ENCODE measurements at places on chromosomes 7 and 10.
A peak's percentile ranks its signal among the peaks of the same experiment; 100 is the strongest.

- peaks cover 35% of the 10 kb centered on the region for H3K27me3 ChIP-seq
- H3K4me1 ChIP-seq = peaks cover 7% of the 10 kb centered on the region
- H3K27ac ChIP-seq = no peak overlapping the region
- no peak for DNase-seq
- H3K36me3 ChIP-seq = no peaks in the 10 kb centered on the region
Observed at GRCh38 chr7:70698219-70698832, 433.6 kb upstream of the GALNT17 start.

GRCh38 chr10:71842856-71843686 lies 8.0 kb downstream of the PSAP start:
- no peak for DNase-seq
- H3K4me3 ChIP-seq = no peak overlapping the region
- no peaks in the 10 kb centered on the region for H3K27me3 ChIP-seq
- H3K36me3 ChIP-seq = peaks cover 3% of the 10 kb centered on the region
- peaks cover 49% of the 10 kb centered on the region for H3K4me1 ChIP-seq

- peaks cover 4% of the 10 kb centered on the region for H3K36me3 ChIP-seq
- no peaks in the 10 kb centered on the region for H3K27me3 ChIP-seq
- H3K4me3 ChIP-seq = no peak overlapping the region
Observed at GRCh38 chr10:119367841-119368549, 160.6 kb downstream of the GRK5 start.

DNA sequence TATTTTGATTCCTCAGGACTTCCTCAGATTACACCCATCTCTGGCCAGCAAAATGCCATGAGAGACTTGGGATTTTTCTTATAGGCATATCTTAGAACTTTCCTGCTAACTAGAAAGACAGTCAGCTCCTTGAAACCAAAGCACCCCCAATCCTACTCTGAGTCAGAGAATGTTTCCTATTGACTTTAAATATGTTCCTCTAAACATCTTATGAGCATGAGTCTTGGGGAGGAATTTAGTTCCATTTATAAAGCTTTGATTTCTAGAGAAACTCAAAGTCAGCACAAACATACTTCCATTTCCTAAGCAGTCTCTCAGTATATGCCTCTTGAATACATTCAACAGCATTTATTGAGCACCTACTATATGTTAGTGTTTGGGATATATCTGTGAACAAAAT lies 128.5 kb downstream of the INHBA start:
- no peak overlapping the region for H3K4me3 ChIP-seq
- H3K4me1 ChIP-seq = no peaks in the 10 kb centered on the region
- DNase-seq = no peak
- no peaks in the 10 kb centered on the region for H3K27me3 ChIP-seq
- H3K27ac ChIP-seq = no peak overlapping the region

DNA sequence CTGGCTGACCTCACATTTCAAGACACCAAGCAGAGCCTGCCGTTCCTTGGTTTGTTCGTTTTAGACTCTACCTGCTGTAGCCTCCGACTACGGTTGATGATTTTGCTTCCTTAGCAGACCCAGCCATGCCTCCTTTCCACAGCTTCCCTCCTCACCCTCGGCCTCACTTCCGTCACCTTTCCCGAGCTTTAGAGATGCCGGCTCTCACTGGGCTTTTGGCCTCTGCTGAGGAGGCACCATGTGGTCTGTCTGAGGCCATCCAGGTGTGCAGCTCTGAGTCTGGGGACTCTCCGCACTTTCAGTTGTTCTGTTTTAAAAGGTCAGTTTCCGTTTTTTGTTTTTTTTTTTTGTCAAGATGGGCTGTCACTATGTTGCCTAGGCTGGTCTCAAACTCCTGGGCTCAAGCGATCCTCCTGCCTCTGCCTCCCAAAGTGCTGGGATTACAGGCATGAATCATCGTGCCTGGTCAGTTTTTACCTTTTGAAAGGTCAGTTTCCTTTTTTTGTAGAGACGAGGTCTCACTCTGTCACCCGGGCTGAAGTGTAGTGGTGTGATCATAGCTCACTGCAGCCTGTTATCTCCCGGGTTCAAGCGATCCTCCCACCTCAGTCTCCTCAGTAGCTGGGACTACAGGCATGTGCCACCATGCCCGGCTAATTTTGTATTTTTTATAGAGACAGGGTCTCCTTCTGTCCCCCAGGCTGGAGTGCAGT lies 11.7 kb downstream of the ORAI2 start:
- DNase-seq = no peak
- no peaks in the 10 kb centered on the region for H3K4me1 ChIP-seq
- H3K4me3 ChIP-seq = no peak overlapping the region
- H3K27me3 ChIP-seq = no peaks in the 10 kb centered on the region
- no peak overlapping the region for H3K27ac ChIP-seq

DNA sequence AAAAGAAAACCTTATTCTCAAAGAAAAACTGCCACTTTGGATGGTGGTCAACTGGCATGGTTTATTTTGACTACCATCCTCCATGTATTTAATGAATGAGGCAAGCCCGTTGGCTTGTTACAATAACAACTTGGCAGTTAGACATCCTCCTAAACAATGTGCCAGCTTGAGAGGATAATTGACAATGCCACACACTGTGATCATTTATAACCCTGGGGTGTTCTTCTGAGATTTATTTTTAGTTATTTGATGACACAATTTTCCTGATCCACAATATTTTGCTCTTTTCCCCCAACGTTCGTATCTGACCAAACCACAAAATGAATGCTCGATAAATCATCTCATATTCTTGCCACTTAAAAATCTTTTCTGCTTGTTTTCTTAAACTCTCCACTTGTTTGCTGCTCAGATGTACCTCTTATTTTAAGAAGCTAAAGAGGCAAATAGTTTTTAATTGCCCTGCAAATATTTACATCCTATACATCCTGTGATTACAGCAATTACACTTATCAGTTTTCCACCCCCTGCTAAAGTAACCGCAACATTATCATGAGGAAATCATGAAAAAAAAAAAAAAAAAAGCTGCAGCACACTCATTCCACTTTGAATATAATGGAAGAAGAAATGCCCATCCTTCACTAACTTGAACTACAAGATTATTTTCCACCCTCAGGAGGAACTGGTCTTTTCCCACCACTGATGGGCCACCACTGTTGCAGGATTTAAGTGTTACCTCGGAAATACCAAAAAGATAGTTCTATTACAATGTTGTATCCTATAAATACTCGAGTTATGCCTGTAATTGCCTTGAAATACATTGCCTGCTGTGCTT lies 119.9 kb downstream of the MBL2 start:
- H3K27me3 ChIP-seq = no peaks in the 10 kb centered on the region
- no peak for DNase-seq
- no peaks in the 10 kb centered on the region for H3K4me1 ChIP-seq
- no peak overlapping the region for H3K27ac ChIP-seq
- no peaks in the 10 kb centered on the region for H3K36me3 ChIP-seq

DNA sequence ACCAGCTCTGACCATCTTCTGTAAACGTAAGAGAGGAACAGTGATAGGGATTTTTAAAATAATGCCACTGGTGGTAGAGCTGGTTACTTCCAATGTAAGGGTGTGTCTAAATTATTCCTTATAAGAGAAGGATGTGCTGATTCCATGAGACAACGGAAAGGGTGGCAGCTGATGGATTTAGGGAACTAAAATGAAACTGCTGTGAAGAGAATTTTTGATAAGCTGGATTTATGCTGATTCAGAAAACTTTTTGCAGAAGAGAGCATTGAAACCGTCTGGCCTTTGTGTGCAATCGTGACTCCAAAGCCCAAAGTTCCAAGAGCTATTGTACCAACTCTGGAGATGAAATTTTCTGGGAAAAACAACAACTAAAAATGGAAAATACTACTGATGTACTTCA lies 301.0 kb downstream of the PRPF18 start:
- no peaks in the 10 kb centered on the region for H3K36me3 ChIP-seq
- peaks cover 47% of the 10 kb centered on the region for H3K27me3 ChIP-seq
- H3K27ac ChIP-seq = no peak overlapping the region
- no peak for DNase-seq
- no peak overlapping the region for H3K4me3 ChIP-seq
- no peaks in the 10 kb centered on the region for H3K4me1 ChIP-seq

DNA sequence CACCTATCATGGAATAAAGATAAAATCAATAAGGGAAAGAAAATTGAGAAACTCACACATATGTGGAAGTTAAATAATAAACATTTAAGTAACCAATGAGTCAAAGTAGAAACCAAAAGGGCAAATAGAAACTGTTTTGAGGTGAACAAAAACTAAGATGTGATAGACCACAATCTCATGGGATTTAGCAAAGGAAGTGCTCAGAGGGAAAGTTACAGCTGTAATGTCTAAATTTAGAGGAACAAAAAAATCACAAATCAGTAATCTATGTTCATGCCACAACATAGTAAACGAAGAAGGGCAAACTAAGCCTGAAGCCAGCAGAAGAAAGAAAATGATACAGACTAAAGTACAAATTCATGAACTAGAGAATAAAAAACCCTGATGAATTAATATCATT lies 16.3 kb downstream of the CYP3A4 start:
- H3K4me3 ChIP-seq = no peak overlapping the region
- H3K36me3 ChIP-seq = no peaks in the 10 kb centered on the region
- no peak overlapping the region for H3K27ac ChIP-seq
- DNase-seq = no peak
- peaks cover 22% of the 10 kb centered on the region for H3K27me3 ChIP-seq

DNA sequence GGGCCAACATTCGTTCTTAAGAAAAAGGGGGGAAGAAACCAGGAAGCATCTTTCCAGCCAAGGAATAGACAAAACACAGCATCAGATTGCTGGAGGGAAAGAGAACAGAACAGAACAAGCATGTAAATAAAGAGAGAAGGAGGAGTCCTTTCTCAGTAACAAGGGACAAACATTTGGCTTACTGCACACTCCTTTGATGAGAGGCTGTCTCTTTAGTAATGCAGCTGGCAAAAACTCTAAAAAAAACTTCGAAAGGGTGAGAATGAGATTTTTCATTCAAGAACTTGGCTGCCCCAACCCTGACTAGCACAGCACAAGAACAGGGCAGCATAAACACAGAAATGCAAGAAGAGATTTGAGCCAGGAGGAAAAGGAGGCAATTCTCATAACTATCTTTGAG lies 38.9 kb upstream of the IL6 start:
- no peak overlapping the region for H3K4me3 ChIP-seq
- peaks cover 43% of the 10 kb centered on the region for H3K27me3 ChIP-seq
- peaks cover 7% of the 10 kb centered on the region for H3K36me3 ChIP-seq
- no peak overlapping the region for H3K27ac ChIP-seq
- no peak for DNase-seq

DNA sequence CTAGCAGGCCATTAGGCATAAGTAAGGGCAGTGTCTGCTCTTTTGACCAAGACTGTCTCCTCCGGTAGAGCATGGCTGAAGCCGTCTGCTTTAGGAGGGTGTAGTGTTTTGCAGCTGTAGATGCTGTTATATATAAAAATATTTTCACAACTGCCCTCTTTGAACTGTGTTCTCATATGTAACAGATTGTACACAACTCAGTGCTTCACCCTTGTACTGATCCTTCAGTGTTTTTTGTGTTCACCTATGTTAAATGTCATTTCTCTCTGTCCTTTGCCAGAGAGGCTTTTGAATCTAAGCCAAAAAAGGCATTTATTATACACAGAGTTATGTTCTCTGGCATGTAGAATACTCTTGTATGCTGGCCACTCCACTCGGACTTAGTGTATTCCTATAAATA lies 135.5 kb downstream of the BICC1 start:
- no peak overlapping the region for H3K27ac ChIP-seq
- H3K4me1 ChIP-seq = no peaks in the 10 kb centered on the region
- no peak for DNase-seq

DNA sequence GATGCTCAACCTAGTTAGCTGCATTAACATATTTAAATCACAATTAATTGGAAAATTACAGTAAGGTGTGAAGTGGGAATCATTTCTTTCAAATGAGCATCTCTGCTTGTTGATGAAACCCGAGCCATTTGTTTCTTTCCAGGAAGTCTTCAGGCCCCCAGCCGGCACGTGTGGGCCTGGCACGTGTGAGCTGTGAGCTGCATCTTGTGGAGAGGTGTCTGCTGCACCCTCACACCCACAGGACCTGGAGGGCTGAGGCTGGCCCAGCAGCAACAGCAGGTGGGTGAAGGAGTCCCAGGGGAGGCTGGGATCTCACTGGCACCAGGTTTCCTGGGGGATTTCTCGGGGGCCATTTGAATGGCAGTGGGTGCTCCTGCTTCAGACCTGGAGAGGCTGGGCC lies 372.5 kb upstream of the MKI67 start:
- no peaks in the 10 kb centered on the region for H3K27me3 ChIP-seq
- no peaks in the 10 kb centered on the region for H3K4me1 ChIP-seq
- no peaks in the 10 kb centered on the region for H3K36me3 ChIP-seq
- no peak overlapping the region for H3K4me3 ChIP-seq

DNA sequence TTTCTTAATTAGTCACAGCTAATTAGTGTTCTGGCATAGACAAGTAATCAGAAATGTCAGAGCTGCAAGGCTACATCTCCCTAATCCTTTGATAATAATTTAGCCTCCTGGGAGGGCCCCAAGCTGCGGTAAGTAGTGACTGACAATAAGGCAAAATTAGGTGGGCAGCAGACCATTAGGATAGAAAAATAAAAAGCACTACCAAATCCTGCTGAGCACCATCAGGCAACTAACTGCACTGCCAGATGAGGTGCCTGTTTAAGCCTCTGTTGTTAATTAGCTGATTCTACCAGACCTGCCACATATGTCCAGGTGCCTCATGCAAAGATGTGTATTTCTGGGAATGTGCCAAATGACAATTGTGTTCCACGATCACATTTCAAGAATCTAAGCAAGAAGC lies 32.5 kb upstream of the FEZF1 start:
- H3K27ac ChIP-seq = no peak overlapping the region
- no peaks in the 10 kb centered on the region for H3K27me3 ChIP-seq
- no peak for DNase-seq
- no peaks in the 10 kb centered on the region for H3K4me1 ChIP-seq
- H3K4me3 ChIP-seq = no peak overlapping the region

GRCh38 chr7:43631559-43631958 lies 48.7 kb downstream of the STK17A start:
- peak overlapping the region; percentile 81 for H3K27ac ChIP-seq
- peaks cover 78% of the 10 kb centered on the region for H3K4me1 ChIP-seq
- peak overlapping the region; percentile 50 for H3K4me3 ChIP-seq
- DNase-seq = no peak
- H3K27me3 ChIP-seq = no peaks in the 10 kb centered on the region
- peaks cover 63% of the 10 kb centered on the region for H3K36me3 ChIP-seq

DNA sequence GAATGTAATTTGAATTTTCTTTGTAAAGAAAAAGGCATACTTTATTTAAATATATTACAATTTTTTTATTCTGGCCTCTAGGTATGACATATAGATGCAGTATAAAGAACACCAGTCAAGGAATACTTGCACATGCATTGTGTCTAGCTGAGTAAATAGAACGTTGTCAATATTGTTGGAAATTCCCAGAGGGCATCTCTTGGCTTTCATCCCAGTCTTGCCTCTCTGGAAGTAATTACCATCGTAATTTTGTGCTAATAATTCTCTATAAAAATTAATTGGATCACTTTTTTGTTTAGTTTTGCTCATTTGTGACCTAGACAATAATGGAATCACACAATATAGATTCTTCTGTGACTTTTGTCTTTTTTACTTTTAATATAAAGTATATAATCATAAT lies 1052.3 kb upstream of the CELF2 start:
- no peaks in the 10 kb centered on the region for H3K4me1 ChIP-seq
- no peaks in the 10 kb centered on the region for H3K27me3 ChIP-seq
- H3K27ac ChIP-seq = no peak overlapping the region
- DNase-seq = no peak
- no peak overlapping the region for H3K4me3 ChIP-seq

All from activated T-helper 1 cell treated with anti-CD3 and anti-CD28 coated beads, Interleukin-12 subunit alpha, Interleukin-12 subunit beta, Interleukin-2, Interleukin-4 antibody, amounts not matched to agents 30 ng/mL and 10 ng/mL and 1 ng/mL, durations not matched to agents 14 hours and 24 hours and 36 hours (primary cell).